NCI-H524 (cell line): ENCODE measurements at places on chromosomes 11 and 22.

GRCh38 chr11:66006891-66007176 lies 4.5 kb downstream of the BANF1 start:
- DNase-seq = no peak

DNA sequence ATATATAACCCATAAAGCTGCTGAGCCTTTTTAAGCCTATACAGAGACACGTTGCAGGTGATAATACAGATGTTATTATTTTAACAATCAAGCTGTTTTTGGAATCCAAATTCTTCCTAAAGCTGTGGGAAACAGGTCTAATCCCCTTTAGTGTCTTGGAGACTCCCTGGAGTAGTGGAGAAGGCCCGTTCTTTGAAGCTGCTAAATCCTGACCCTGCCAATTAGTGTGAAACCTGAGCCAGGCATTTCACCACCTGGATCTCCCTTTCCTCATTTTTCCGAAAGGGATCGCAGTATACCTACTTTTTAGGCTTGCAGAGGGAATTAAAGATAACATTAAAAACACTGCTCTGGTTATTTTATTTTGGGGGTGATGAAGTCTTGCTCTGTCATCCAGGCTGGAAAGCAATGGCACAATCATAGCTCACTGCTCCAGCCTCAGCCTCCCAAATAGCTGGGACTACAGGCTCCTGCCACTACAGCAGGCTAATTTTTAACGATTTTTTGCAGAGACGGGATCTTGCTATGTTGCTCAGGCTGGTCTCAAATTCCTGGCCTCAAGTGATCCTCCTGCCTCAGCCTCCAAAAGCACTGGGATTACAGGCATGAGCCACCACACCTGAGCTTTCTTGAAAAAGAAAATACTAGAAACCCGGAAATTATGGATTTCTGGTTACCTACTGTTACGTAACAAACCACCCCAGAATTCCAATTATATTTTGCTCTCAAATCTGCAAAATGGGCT lies 1.7 kb upstream of the EIF4ENIF1 start:
- DNase-seq = peak; percentile 85

DNA sequence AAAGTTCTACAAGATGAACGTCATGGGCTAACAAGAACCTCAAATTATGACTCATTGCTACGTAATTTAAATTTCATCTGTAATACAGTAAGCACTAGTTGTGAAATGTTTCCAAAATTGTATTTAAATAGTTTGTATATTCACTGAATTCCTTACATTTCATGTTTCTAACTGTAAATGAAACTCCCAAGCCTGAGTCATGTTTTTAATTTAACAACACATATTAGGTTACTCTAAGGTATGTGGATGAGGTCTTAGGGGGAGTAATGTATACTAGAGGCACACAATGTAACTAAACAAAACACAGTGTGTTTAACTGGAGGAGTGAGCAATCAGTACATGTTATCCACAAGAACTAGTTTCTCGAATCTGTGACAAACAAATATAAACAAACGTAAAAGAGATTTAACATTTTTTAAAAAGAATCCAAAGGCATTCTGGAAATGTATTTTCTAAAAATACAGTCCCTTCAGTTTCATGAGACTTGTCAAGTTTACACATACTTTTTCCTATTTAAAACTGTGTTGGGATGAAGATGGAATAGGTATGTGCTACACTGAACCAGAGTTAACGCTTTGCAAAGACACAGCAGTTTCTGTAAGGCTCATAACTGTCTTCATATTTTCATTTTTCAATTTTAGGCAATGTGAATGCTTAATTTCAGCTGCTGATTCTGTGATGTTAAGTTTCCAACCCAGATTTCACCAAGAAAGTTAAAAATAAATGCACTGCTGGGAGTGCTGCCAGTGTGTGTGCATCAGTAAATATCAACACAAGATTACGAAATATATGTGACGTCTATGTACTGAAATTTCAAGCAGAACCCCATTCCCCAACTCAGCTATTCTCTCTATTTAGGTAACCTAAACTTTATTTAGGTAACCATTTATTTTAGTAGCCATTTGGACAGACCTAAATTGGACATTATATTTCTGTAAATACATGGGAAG lies 52.6 kb downstream of the PITPNB start:
- no peak for DNase-seq

GRCh38 chr11:10797001-10797400 lies 11.7 kb downstream of the EIF4G2 start:
- no peak for DNase-seq

DNA sequence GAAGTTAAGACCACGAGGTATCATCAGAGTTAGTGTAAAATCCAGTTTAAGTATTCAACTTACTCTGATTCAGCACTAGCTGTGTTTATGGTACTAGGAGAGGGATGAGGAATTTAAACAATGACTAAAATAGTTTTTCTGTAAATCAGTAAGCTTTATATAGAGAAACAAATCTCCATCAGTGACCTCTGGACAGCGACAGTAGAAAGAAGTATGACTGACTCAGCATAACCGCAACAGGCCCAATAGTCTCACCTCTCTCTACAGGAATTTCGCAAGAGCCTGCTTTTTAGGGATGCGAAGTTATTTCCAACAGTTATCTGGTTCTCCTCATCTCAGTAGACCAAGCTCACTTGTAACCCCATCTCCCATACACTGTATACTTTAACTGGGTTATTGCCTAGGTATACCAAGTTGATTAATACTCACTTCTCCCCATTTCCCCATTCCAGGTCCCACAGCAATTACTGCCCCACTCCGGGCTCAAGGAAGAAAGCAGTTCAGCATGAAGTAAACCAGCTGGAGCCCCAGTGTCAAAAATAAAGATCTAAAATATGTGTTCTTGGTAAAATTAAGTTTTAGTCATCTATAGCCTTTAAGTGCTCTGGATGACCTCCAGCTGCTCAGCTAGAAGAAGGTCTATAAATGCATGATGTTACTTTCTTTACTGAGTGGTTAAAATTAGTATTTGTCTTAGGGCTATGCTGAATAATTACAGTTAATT lies 770.6 kb upstream of the CCDC90B start:
- DNase-seq = no peak

DNA sequence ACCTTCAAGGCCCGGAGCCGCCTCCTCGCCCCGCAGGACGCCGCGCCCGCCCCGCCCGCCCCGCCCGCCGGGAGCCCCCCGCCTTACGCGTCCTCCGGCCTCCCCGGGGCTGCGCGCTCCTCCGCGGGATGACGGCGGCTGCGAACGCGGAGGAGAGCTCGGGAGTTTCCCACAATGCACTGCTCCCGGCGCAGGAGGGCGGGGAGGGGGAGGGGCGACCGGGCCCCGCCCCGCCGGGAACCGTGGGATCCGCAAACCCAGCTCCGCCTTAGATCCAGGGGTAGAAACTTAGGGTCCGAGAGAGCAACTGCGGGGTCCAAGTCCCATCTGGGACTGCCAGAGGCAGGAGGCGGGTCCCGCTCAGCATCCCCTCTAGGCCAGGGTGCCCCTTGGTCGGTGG lies at the start of gene CEND1:
TSS of gene CEND1 (minus strand) at position 148 of the 400 bp plus-strand sequence. CDS start 1,514 bp downstream, outside the sequence.
- peak; percentile 53 for DNase-seq

DNA sequence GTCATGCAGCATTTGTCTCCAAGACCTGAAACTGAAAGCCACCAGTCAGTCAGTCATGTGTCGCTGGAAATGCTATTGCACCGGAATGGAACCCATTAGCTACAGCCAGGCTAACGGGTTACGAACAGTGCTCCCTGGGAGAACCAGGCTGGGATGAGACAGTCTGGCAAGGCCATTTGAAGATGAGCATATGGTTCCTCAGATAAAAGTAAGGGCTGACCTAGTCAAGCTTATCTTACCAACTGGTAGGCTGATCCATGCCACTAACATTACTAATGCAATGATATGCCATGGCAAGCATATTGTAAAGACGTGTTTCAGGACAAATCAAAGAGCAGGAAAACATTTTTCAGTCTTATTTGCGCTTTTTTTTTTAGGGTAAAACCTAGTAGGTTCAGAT lies 28.4 kb downstream of the NAP1L4 start:
- DNase-seq = no peak

DNA sequence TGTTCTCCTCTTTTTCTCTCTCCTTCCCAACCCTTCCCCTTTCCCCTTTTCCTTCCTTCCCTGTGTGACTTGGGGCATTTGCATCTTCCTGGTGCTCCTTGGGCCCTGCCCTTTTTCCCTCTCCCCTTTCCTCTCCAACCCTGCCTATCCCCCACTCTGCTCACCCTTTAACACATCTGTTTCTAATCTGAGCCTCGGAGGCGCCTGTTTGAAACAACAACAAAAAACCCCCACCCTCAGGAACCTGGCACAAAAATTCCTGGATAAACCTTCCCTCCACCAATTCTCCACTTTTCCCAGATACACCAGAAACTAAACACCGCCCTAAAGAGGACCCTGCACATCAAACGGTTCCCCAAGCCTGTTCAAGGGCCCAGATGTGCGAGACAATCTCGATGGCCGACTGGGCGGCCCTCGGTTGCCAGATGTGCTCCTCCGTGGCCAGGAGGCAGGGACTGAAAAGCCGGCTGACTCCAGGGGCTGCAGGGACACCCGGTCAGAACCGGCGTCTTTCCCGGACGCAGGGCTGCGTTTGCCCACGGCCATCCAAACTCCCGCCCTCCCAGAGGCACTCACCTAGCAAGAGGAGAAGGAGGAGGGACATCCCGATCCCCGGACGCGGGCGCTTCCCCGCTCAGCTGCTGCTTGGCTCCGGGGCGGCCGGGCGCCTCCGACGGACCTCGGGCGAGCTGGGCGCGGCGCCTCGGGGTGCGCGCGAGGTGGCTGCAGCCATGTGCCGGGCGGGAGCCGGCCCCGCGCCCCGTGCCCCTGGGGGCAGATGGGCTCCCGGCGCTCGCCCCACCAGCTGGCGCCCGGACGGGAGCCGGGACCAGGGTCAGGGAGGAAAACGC lies 486 bp downstream of the CLMP start:
- peak; percentile 25 for DNase-seq

DNA sequence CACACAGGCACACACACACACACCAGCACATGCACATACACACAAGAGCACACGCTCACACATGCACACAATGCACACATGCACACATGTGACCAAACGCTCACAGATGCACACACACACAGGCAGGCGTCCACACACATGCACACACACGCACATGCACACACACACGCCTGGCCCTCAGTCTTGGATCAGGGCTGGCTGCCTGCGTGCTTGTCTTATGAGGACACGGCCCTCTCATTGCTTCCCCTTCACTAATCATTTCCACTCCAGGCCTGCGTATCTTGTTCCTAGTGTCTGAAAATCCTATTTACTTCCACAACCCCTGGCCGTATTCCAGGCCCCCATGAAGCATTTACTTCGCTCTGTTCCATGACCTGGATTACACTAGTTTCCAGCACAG lies 740.5 kb downstream of the BRD1 start:
- no peak for DNase-seq

DNA sequence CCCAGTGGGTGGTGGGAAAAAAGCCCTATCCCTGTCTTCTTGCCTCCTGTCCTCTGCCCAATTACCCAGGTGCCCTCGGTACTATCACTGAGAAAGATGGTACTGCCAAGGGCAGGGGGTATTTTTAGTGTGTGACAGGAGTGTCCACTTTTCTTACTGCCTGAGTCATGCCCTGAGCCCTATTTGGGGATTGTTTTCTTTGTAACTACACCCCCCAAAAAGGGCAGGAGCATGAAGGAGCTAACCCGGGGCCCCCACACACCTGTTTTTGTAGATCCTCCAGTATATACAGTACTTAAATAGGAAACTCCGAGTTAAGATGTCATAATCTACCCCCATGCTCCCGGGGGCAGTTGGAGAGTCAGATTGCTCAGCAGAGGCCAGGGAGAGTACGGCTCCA lies 3.8 kb downstream of the SMTNL1 start:
- DNase-seq = no peak

- no peak for DNase-seq
Observed at GRCh38 chr22:47031628-47031915, 269.1 kb downstream of the TBC1D22A start.

GRCh38 chr11:76997512-76997911 lies 36.7 kb upstream of the B3GNT6 start:
- DNase-seq = no peak

DNA sequence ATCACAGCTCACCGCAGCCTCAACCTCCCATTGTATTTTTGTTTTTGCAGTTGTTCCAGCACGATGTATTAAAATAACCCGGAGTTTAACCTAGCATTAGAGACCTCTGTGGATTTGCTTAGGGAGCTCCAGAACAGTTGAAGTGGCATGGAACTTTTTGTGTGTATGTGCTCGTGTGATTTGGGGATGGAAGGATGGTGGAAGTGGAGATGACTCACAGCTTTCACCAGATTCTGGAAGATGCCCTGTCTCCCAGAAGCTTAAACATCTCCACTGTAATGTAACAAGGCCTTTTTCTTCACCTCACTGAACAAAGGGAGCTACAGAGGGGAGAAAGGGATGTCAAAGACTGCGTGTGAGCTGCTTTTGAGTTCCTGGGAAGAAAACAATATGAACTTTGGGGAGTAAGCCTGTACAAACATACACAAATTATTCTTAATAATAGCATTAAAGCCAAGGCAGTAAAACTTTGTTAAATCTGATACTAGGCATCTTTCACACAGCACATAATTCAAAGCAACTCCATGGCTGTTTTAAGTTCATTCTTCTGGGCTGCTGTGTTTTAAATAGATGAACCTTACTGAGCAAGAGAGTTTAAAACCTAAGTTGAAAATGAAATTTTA lies 226.4 kb downstream of the ADAMTS15 start:
- no peak for DNase-seq

DNA sequence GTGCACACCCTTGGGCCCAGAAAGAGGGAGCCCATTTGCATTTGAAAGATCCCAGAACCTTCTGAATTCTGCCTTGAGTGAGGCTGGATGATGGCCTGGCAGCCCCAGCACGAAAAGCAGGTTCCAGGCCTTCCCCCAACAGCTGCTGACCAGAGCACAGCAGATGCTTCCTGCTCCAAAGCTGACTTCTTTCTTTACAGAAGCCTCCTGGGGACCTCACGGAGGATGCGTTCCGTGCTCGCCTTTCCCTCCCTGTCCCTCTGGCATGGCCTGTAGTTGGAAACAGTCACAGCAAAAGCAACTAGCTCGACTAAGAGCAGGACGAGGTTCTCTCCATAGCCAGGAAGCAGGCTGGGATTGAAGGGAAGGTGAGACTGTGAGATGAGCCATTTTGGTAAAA lies 107.7 kb upstream of the B3GAT1 start:
- no peak for DNase-seq

DNA sequence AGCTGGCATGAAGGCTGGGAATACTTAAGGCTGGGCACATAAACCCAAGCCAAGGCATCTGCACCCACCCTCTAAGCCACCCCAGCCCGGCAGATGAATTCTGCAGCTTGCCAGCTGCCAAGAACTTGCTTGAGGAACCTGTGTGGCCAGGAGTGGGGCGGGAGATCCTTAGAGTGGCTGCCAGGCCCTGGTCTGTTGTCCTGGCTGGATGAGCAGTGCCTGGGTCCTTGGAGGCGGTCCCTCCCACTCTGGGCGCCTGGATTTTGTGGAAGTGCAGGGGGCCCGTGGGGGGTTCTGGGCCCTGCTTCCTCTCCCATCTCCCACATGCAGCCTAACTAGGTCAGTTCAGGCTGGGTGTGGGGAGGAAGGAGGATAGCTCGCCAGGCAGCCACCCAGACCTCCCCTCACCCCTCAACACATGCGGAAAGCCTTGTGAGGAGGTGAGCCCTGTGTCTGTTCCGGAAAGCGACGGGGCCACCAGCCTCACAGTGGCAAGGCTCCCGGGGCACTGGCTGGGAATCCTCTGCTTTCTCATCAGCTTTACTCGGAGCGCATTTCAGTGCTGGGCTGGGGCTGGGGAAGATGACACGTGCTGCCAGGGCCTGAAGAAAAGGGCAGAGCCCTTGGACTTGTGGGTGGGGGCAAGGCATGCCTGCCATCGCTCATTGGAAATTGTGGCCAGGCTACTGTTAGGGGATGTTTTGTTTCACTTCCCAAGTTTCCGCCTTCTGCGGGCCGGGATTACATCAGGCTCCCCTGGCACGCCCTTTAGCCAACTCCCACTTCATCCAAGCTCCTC lies 8.4 kb downstream of the DAGLA start:
- DNase-seq = peak; percentile 75
